Activated CD4-positive, alpha-beta T cell treated with anti-CD3 and anti-CD28 coated beads for 36 hours (primary cell): ENCODE measurements at places on chromosomes 12 and 14. TPM values are rescaled to one million over a fixed set of nuclear protein-coding genes. Genes with fewer than 3 reads are reported as not detected.
A peak's percentile ranks its signal among the peaks of the same experiment; 100 is the strongest.

GMPR2 gene
- total RNA-seq = 59.6 TPM

GRCh38 chr12:15756822-15757221 is 32.4 kb downstream of the EPS8 start:
- no peak for DNase-seq

DNA sequence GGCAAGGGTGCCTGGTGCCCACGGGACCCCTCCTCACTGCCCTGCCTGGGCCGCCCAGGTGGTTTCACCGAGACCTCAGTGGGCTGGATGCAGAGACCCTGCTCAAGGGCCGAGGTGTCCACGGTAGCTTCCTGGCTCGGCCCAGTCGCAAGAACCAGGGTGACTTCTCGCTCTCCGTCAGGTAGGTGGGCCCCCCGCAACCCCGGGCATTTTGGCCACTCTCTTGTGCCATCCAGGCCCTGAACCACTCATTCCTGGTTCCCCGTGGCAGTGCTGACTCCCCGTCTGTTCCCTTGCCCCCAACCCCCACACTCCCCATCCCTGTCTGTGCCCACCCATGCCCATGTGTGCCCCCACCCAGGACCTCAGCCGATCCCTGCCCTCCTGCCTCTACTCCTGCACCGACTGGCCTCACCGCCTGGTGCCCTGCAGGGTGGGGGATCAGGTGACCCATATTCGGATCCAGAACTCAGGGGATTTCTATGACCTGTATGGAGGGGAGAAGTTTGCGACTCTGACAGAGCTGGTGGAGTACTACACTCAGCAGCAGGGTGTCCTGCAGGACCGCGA is 480 bp downstream of the PTPN6 start:
- peak; percentile 54 for DNase-seq

DNA sequence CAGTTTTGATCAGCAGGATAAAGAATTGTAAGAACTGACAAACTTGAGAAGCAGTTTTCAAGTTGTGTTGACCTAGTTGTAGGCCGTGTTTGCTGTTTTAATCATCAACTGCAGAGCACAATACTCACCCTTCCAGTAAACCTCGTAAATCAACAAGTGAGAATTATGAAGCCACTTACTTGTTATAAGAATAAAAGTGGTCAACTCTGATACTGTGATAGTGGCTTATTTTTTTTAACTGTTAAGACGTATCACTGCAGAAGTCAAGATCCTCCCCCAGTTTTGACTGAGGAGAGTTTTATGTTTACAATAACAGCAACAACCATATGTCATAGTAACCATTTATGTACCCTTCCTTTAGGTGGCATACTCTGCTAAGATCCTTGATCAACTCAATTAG is 100.8 kb upstream of the DACT1 start:
- no peak for DNase-seq

PGF gene
- not detected for total RNA-seq

GRCh38 chr12:66552716-66553115 is 126.2 kb downstream of the GRIP1 start:
- no peak for DNase-seq

- DNase-seq = no peak
Observed at GRCh38 chr14:68397371-68397811, 395.5 kb downstream of the ZFP36L1 start.

ACTR10 gene
- 31.2 TPM for total RNA-seq

GRCh38 chr14:61706096-61706690 is 10.9 kb downstream of the HIF1A start:
- DNase-seq = no peak
